ENCODE measurements at places on chromosomes 6 and 20. TPM values are rescaled to one million over a fixed set of nuclear protein-coding genes. Genes with fewer than 3 reads are reported as not detected.

Gene BIRC7
- not detected for total RNA-seq

Gene ZKSCAN4
- total RNA-seq, result 6.1 TPM

Gene CDH22
- not detected for total RNA-seq

Gene NRSN2
- 0.42 TPM for total RNA-seq

Gene SLC17A3
- total RNA-seq, result not detected

Gene TPD52L1
- total RNA-seq, result 37.5 TPM

Gene PKIB
- 11.8 TPM for total RNA-seq

Gene ZFP57
- 0.83 TPM for total RNA-seq

Gene ID1
- total RNA-seq, result 347 TPM

DNA sequence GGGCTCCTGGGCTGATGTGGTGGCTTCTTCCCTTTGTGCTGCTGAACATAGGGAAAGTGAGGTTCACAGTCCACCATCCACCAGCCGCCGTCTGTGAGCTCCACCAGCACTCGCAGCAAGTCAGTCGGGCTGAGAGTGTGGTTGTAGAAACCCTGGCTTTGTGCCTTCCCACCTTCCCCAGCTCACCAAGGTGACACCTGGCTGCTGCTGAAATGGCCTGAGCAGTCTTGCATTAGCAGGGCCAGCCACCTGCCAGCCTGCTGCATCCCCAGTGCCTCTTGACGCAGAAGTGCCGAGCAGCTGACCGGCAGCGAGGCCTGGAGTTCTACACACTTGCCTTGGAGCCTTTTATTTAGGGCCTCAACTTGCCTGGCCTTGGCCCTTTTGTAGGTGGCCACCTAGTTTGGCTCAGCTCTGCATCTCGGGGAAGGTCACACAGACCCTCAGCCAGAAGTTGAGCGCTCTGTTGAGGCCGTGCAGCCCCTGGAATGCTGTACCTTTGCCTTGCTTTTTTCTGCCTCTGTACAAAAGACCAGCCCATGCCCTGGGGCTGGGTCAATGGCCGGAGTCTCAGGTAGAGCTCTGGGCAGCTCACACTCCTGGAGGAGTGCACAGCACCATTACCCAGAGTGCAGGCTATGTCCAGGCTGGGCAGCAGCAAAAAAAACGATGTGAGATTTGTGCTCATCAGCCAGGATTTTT is 76.5 kb downstream of the PTPN1 start:
- no peak for DNase-seq

- DNase-seq, result no peak
Observed at GRCh38 chr6:158284007-158284875, 28.0 kb upstream of the TULP4 start.

DNA sequence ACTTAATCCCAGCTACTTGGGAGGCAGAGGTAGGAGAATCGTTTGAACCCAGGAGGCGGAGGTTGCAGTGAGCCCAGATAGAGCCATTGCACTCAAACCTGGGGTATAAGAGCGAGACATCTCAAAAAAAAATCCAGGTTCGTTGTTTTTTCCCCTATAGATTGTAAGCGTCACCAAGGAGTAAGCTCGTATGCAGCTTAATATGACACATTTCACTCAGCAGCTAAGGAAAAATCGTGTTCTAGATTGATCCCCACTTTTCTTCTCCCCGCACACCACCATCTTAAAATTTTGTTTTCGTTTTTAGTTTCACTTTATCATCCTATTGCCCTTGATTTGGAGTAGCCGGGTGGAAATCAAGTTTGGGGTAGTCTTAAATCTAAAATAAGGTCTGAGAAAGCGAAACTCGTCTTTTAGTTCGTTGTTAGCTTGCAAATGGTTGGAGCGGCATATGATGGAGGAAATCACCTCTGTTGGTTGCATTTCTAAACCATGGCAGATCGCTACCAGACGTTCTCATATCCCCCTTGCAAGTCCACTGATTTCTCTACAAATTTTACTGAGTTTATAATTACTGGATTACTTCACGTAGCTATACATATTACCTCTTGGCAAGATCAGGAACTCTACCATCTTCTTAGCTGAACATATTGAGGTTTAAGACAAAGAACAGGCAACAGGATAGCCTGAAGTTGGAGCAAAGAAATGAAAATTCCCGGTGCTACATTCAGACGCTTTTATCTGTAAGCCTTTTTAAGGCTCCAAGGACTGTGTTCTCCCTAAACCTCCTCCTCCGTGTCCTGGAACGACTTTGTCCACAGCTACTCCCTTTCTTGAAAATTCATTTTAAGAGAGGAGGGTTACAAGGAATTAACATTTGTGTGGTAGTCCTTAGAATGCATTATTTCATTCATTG is 91.1 kb upstream of the BTN3A2 start:
- DNase-seq, result no peak

DNA sequence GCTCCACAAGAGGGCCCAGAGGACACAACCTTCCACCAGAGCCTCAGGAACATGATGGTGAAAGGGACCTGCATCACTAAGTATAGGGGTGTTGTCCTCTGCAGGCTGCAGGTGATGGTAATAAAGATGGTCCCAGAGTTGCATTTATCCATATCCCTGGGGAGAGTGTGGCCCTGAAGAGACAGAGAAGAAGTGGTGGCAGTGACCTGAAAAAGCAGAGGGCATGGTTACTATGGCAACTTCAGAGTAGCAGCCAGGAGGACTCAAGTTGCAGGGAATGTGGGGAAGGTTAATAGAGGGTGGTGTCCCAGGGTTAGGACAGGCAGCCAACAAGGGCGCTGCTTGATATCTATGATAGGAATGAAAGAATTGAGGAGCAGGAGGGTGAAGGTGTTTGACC is 57.1 kb downstream of the HLA-A start:
- DNase-seq, result no peak

DNA sequence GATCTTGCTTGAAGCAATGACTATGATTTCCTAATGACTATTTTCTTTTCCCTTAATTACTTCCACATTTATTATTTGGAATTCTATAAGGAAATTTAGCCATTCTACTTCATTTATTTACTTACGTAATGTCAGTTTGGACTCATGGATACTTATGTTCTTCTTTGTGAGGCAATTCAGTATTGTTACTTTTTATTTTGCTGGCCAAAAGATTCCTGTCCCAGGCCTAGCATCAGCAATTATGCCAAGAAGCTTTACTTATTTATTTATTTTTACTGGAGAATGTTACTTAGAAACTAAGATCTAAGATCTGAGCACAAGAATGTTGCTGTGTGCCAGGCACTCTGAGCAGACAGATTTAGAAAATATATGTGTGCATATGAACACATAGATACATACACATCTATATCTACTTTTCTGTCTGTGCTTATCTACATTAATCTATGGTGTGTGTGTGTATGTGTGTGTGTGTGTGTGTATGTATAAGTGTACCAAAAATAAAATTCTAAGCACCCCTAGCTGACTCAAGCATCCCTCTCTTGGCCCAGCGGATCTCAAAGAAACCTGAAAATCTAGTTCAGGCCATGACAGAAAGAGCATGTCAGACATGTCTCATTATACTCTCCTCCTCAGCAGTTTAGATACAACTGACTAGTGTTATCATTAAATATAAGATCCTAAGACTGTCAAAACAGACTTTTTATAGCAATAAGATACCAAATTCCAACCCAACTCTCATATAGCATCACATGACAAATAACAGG is 640.0 kb upstream of the GJE1 start:
- DNase-seq, result no peak

GRCh38 chr6:30719356-30719755 is 796 bp upstream of the TUBB start:
- DNase-seq, result no peak

DNA sequence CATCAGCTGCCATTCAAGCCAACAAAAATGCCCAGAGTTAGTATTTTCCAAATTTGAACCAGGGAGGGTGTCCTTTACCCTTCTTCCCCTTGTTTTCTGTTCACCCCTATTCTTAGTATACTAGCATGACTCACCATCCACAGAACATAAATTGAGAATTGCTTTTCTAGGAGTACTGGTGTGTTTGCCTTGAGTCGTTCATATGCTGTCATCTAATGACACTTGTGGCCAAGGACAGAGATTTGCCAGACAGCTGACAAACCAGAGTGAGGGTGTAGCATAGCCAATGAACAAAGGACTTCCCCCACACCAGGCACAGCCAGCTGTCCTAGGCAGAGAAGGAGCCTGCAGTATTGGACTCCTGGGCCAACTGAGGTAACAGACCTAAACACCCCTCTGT is 62.2 kb downstream of the FILIP1 start:
- DNase-seq, result no peak

- peak; percentile 46 for DNase-seq
Observed at GRCh38 chr6:11330413-11330760, 97.9 kb upstream of the NEDD9 start.

DNA sequence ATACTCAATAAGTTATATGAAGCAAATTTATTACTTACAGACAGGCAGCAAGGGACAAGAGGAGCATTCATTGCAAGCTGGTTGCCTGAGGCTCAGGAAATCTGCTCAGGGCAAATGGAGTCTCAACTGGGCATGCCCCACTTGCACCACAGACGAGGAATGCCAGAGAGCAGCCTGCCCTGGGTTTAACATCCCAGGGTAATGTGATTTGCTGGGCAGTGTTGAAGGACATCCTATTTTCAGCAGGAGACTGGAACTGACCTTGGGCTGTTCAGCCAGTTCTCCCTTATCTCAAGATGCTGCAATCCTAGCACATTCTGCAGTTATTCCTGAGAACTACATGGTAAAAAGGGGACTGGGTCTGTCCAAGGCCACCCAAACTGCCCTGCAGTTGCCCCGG is 3.8 kb upstream of the ENTPD6 start:
- no peak for DNase-seq

DNA sequence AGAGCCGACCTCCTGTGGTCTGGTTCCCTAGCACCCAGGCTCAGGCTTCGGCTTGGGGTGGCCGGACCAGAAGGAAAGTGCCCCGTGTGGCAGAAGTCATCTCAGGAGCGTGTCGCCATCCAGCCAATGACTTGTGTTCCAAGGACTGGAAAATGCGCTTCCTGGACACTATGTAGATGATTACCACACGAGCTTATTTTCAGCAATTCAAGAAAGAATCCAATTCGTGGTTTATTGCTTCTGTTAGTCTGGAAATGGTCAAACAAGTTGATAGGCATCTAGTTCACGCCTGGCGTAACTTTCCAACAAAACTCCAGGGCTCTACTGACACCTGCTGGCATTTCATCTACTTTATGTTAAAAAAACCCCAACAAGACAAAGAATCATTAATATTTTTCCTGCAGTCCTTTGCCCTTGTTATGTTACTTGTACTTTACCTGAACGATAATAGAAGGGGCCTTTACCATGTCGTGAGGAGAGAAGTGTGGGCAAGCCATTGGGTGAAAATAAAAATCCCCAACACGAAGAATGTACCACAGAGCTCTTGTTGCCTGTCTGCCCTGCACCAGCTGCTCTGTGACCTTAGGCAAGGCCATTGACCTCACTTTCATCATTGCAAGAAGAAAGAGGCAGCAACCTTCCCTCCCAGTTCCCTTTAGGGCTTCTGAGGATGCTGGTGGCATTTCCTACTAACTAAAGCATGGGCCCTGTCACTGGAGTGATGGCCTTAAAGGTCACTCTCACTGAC is 154.7 kb upstream of the LAMP5 start:
- DNase-seq, result peak; percentile 37

GRCh38 chr6:264626-265025 is 27.7 kb upstream of the DUSP22 start:
- DNase-seq, result no peak

GRCh38 chr6:33962246-33963027 is 158.6 kb upstream of the MLN start:
- DNase-seq, result no peak

- no peak for DNase-seq
Observed at GRCh38 chr20:48990467-48990866, 55.6 kb upstream of the CSE1L start.

GRCh38 chr6:152474354-152474753 is 162.8 kb downstream of the SYNE1 start:
- DNase-seq, result no peak

GRCh38 chr20:18650224-18650623 is 62.4 kb downstream of the DTD1 start:
- DNase-seq, result no peak

DNA sequence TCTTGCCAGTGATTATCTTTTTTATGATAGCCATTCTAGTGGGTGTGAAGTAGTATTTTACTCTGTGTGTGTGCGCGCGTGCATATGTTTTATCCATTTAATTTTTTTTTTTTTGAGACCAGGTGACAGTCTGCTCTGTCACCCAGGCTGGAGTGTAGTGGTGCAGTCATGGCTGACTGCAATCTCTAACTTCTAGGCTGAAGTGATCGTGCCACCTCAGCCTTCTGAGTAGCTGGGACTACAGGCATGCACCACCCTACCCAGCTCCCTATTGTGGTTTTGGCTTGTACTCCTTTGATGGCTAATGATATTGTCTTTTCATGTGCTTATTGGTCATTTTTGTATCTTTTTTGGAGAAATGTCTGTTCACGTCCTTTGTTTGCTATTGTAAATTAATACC is 33.3 kb downstream of the ITCH start:
- no peak for DNase-seq

DNA sequence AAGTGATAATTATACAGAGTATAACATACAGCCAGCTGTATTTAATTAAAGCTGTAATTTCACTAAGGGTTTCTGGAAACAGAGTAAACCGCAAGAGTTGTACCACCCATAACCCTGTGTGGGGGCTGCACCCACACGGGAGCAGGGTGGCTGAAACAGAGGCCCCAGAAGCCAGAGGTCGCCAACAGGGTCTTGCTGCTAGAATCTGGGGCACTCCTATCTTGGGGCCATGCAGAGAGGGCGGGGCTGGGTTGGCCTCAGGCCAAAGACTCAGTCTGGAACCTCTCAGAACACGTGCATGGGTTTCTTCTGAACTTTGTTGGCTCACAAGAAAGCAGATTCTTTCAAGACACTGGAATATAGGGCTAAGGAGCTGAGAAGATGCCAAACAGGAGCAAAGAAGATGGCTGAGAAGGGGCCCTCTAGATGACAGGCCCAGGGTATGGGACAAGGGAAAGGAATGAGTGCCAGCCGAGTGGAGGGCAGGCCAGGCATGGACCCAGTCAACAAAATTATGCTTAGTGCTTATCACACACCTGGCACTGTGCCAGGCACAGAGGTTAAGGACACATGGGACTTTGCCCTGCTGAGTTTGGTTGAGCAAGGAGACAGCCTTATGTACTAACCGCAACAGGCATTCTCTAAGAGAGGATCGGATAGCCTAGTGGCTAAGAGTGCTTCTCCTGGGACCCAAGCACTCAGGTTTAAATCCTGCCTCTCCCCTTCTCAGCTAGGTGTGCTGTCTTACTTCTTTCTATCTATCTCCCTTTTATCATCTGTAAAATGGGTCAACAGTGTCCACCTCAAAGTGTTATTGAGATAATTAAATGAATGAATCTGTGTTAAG is 96.6 kb upstream of the FOXP4 start:
- peak; percentile 62 for DNase-seq

Data from Calu3 (cell line).